Thoracic aorta (tissue), 2 donors: ENCODE measurements at places on chromosomes 2 and 18. TPM values are rescaled to one million over a fixed set of nuclear protein-coding genes. Genes with fewer than 3 reads are reported as not detected.

GRCh38 chr2:43293744-43294695, 67.6 kb upstream of the ZFP36L2 start:
- DNase-seq, result peak; percentile 46

- DNase-seq, result no peak
Measured at GRCh38 chr2:60334610-60335009, 218.8 kb downstream of the BCL11A start.

DNA sequence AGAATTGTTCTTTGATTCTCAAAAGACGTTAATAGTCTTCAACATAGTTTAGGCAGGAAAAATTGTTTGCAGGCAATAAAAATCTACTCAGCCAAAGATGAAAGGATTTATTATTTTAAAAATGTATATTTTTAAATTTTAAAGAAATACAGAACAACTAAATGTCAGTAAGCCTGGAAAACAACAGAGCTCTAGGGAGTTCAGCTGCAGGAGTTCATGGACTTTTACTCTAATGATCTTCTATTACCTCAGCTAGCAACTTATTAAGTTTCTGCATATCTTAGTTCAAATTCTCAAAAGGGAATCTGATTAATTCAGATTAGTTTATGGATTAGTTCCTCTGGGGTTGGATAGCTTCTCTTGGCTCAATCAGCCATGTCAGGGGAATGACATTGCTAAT, 17.9 kb upstream of the XIRP2 start:
- no peak for DNase-seq

GRCh38 chr2:48048476-48049171, 142.3 kb upstream of the FBXO11 start:
- no peak for DNase-seq

DNA sequence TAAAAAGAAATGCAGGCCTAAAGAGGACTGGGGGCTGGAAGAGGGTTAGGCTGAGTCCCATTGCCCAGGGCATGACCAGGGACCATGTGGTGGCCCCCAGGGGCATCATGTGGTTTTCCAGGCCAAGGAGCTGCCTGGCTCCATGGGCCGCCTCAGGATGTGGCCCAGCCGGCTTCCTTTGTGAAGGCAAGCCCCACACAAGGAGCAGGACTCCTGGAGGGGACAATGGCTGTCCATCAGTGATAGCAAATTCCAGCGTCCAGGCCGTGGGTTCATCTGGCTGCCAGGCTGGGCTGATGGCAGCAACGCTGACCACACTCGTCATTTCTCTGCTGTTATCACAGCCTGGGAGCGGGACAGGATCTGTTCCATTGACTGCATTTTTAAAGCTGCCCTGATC, 82.5 kb downstream of the GBX2 start:
- no peak for DNase-seq

DNA sequence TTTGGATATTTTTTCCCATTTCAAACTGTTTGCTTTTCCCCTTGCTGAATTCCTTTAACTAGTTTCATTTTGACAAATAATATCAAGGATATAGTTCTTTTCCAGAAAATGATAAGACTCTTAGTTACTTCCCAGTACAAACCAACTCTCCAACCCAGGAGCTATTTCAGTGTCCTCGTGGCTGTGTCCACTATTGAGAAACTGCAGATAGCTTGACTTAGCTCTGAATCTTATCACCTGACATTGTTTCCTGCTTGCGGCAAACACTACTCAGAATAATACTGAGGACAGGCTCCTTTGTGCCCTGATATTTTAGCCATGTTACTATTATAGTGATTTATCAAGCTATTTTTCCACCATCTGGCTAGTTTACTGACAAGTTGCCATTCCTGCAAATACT, 74.6 kb downstream of the KLF7 start:
- DNase-seq, result no peak

GRCh38 chr2:226172309-226172708, 627.3 kb downstream of the IRS1 start:
- no peak for DNase-seq

- DNase-seq, result no peak
Measured at GRCh38 chr2:232838406-232838874, 31.6 kb upstream of the SNORC start.

- no peak for DNase-seq
Measured at GRCh38 chr2:108884619-108885018, 98.0 kb downstream of the CCDC138 start.

- no peak for DNase-seq
Measured at GRCh38 chr18:33579349-33580215, 1.6 kb downstream of the ASXL3 start.

- DNase-seq, result no peak
Measured at GRCh38 chr2:160869411-160869810, 290.8 kb upstream of the TANK start.

DNA sequence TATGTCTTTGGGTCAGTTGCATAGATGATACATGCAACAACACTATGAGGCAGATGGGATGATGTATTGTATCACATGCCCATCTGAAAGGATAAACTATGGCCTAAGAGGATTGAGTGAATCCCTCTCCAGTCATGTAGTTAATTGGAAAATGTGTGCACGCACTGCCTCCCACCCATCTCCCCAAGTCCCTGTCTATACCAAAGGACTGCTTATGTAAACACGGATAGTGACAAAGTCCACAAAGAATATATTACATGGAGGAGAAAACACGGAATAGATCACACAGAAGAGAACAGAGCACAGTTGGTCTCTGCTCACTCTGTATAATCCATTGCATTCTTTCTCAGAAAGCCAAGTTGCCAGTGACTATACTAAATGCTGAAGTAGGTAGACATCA, 82.4 kb downstream of the NCKAP5 start:
- DNase-seq, result no peak

- no peak for DNase-seq
Measured at GRCh38 chr2:88600038-88600465, 27.2 kb downstream of the EIF2AK3 start.

DNA sequence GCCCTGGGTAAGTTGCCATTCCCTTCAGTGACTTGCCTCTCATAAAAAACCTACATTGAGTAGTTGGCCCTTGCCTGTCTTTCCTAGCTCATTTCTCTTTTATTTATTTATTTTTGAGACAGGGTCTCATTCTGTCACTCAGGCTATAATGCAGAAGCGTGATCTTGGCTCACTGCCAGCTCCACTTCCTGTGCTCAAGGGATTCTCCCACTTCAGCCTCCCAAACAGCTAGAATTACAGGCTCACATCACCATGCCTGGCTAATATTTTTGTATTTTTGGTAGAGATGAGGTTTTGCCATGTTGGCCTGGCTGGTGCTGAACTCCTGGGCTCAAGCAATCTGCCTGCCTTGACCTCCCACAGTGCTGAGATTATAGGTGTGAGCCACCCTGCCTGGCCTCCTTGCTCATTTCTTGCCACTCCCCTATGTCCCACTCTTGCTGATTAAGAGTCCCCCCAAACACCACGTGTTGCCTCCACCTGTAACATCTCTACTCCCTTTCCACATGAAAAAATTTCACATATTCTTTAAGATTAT, 12.6 kb downstream of the EVA1A start:
- no peak for DNase-seq

GRCh38 chr2:134842930-134843490, 4.6 kb downstream of the ACMSD start:
- DNase-seq, result no peak

GRCh38 chr2:3545788-3546478, 12.2 kb downstream of the RNASEH1 start:
- no peak for DNase-seq

DNA sequence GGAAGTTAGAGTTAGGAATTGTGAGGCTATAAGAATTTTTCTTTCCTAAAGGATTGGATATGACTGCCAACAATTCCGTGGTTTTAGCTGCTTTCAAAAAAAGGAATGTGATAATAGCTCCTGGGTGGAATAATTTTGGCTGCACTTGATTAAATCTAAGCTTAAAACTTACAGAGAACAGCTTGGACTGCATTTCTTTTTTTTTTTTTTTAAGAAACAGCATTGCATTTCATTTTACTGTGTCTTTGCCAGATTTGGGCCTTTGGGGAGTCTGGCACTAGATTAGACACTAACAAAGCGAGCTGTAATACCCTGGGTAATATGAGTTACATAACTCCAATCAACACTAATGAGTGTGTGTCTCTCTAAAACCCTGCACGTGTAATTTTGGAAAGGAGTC, 37.8 kb upstream of the ZNF397 start:
- DNase-seq, result no peak

- no peak for DNase-seq
Measured at GRCh38 chr2:33670392-33670937, 71.4 kb upstream of the FAM98A start.

DNA sequence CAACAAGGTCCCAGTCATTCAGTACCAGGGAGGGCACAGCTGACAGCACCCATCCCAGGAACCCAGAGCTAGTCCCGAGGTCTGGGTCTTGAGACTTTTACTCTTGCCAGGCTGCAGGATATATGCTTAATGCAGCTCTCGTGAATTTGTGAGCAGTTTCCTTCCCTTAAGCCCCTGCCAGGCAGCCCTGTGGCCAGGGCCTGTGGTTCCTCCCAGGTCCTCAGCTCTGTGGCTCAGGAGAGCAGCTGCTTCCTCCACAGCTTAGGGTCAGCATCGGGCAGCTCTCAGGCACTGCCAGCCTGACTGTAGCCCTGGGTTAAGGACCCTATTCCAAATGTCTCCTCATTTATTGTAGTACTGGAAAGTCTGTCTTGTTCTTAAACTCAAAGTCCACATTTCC, 1384.8 kb downstream of the RPIA start:
- DNase-seq, result no peak

DNA sequence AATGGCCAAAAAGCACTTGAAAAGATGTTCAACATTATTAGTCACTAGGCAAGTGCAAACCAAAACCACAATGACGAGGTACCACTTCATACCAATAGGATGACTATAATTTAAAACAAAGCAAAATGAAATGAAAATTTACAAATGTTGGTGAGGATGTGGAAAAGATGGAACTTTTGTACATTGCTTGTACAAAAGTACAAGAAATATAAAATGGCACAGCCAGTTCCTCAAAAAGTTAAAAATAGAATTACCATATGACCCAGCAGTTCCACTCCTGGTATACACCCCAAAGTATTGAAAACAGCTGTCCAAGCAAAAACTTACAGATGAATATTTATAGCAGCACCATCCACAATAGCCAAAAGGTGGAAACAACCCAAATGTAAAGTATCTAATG, 107.8 kb upstream of the XPO1 start:
- no peak for DNase-seq

DNA sequence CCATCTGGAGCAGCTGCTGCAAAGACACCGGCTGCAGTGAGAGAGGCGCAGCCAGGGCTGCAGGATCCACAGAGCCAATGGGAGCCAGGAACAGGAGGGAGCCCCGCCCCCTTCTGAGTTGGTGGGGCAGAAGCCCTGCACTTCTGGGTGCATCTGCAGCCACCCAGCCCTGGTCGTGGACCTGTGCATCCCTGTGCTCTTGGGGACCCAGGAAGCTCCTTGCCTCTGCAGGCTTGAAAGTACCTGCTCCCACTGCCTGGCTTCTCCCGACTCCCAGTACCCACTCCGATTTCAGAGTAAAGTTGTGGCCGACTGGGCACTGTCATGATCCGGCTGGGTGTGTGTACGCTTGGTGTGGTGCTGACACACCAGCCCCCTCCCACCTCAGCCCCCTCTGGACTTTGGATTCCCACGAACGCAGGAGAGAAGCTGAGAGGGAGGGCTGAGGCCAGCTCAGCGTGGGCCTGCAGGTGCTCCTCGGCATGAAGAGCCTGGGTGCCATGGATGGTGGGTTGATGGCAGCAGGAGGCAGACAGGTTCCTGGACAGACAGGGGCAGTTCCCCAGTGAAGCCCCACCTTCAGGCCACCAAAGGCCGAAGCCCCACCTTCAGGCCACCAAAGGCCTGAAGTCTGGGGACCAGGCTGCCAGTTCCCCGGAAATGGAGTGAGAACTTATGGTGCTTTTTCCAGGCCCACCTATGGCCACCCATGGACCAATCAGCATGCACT, 34.9 kb downstream of the LRRTM4 start:
- DNase-seq, result no peak

GRCh38 chr2:214127571-214127970, 283.3 kb upstream of the VWC2L start:
- no peak for DNase-seq

DNA sequence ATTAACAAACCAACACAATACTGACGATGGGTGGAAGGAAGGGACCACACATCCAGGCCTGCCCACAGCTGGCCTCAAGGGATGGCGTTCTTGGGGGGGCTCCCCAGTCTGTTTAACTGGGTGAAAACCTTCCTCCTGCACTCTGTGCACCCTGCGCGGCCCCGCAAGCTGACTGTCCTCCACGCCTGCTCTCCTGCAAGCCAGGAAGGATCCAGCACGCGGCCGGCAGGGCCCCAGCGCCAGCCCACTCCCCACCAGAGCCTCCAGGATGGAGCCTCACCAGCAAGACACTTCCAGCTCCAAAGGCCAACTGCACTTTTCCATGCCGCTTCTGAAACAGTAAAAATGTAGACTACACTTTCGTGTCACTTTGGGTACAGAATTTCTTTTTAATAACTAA, 135.1 kb downstream of the ZNF516 start:
- no peak for DNase-seq

- DNase-seq, result no peak
Measured at GRCh38 chr2:195985741-195986140, 82.9 kb downstream of the DNAH7 start.

DNA sequence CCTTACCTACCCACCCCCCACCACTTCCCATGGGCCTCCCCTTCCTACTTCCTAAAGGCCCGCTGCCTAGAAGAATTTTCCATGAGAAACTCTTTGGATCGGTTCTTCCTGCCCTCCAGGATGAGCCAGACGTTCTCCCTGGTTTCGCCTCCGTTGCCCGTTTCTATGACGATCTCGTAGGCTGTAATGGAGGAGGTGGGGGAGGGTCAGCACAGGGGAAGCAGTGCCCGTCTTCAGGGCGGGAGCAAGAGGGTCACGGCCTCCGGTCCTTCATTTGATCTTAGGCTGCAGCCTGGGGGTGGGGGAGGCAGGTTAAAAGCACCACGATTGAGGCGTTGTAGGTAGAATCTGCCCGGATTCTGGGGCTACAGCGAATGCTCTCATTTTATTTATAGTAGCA, 172.0 kb downstream of the LOXHD1 start:
- DNase-seq, result no peak

DNA sequence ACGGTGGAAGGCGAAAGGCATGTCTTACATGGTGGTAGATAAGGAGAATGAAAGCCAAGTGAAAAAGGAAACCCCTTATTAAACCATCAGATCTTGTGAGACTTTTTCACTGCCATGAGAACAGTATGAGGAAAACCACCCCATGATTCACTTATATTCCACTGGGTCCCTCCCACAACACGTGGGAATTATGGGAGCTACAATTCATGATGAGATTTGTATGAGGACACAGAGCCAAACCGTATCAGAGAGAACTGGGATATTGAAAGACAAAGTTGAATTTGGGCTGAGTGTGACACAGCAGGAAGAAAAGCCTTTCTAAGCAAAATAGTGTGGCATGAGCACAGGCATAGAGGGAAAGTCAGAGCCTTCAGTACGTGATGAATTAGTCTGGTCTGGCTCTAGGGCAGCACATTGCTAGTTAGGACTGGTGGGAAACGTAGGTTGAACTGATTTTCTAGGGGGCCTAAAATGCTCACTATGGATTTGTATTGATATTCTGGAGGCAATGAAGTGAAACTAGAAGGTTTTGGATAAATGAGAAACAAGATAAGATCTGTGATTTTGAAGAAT, 84.8 kb upstream of the RND3 start:
- no peak for DNase-seq

GRCh38 chr2:73172963-73173362, 29.4 kb upstream of the NOTO start:
- no peak for DNase-seq

- DNase-seq, result no peak
Measured at GRCh38 chr18:31450409-31450808, 2.9 kb downstream of the DSG3 start.

MC4R gene
- not detected for total RNA-seq

COX7A2L gene
- 114 TPM for total RNA-seq

PPIG gene
- 30.9 TPM for total RNA-seq

DSG2 gene
- 0.81 TPM for total RNA-seq

PKDCC gene
- total RNA-seq, result 225 TPM

TANC1 gene
- total RNA-seq, result 70.1 TPM

CFC1 gene
- total RNA-seq, result not detected
